ENCODE measurements at places on chromosomes 2 and 18.

DNA sequence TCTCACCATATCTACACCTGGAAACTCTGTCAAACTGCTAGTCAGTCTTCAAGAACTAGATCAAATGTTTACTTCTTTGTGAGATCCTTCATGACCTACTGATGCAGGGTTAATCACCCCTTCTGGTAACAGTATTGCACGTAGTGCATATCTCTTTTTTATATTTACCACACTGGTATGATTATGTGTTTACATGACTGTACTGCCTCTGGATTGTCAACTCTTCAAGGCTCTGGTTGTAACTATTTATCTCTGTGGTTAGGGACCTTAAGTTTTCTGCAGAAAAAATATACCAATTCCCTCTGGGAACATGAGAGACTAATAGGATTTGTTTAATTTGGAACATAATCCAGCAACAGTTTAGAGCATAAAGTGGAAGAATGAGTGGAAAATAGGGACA is 135.5 kb downstream of the PDE1A start:
- DNase-seq: no peak

GRCh38 chr2:1227274-1227900 is 185.9 kb upstream of the TPO start:
- no peak for DNase-seq

GRCh38 chr2:127278959-127279358 is 15.0 kb downstream of the ERCC3 start:
- peak; percentile 19 for DNase-seq

GRCh38 chr18:12990641-12990966 is 558 bp upstream of the CEP192 start:
- DNase-seq: no peak

GRCh38 chr2:196719110-196719872 is 79.8 kb downstream of the CCDC150 start:
- DNase-seq: no peak

GRCh38 chr18:76491776-76492668 is 3.0 kb downstream of the ZNF516 start:
- DNase-seq: no peak

- peak; percentile 57 for DNase-seq
These were observed 145.1 kb upstream of the CDH19 start for GRCh38 chr18:66749030-66749429.

DNA sequence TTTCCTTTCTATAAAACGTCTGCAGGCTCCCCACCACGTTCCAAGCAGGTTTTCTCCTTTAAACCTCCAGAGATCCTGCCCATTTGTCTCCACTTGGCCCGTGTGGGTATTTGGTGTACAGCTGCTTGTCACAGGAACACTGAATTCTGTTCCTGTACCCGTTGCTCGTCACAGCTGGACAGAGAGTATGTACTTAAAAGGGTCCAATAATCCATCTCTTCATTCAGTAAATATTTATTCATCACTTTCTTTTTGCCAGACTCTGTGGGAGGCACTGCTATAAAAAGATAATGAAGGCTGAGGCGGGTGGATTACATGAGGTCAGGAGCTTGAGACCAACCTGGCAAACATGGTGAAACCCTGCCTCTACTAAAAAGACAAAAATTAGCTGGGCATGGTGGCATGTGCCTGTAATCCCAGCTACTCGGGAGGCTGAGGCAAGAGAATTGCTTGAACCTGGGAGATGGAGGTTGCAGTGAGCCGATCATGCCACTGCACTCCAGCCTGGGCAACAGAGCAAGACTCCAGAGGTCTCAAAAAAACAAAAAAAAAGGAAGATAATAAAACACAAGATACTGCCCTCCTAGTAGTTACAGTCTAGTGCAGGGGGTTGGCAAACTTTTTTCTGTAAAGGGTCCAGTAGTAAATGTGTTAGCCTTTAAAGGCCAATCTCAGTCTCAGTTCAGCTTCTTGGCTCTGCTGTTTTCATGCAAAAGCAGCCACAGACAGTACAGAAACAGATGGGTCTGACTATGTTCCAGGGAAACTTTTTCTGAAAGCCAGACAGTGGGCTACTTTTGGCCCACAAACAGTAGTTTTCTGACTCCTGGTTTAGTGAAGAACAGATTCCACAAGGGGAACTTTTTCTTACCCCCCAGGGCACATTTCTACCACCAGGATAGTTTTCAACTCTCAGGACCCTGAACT is 309.9 kb upstream of the RAB12 start:
- DNase-seq: no peak

DNA sequence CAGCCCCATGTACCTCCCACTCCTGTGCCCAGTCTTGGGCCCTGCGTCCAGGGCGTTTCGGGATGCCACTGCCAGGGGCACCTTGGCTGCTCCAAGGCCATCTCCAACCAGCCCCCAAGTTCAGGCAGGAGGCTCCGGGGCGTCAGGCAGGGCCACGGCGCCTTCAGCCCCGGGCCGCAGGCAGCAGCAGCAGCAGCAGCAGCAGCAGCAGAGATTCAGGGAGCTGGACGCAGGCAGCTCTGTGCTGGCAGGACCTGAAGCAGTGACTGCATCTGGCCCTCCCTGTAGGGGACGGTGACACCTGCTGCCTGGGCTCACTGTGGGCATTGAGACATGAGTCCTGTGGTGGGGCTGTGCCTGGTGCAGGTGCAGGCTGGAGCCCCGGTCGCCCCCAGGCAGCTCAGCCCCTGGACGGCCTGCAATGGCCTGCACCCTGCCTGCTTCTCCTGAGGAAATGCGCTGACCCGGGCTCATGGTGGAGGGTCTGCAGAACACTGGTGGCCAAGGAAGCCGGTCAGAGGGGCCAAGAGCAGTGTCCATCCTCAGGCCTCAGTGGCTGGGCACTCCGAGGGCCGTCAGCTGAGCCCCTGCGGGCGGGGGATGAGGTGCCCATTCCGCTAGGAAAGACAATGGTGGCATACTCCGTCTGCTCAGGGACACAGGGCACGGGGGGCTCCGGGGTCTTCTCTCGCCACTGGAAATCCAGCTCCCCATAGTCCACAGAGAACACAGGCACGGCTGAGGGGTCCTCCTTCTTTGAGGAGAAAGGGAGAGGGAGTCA is 8.0 kb downstream of the PDCD1 start:
- no peak for DNase-seq

GRCh38 chr18:64219517-64219916 is 70.6 kb upstream of the LINC00305 start:
- no peak for DNase-seq

DNA sequence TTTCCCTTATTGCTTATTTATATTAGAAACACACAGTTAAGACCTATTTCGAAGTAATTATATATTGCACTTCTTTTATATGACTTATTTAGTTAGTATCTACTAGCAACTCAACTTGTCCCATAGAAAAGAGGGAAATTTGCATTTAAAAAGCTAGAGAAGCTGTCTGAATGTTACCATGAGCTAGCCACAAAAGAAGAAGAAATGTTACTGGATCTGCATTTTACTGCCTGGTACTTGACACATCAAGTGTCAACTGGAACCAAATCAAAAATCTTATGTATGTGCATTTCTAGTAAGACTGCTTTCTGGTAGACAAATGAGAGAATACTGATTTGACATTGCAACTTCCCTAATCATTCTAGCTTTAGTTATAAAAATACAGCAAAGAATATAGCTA is 424.6 kb upstream of the VRK2 start:
- no peak for DNase-seq

DNA sequence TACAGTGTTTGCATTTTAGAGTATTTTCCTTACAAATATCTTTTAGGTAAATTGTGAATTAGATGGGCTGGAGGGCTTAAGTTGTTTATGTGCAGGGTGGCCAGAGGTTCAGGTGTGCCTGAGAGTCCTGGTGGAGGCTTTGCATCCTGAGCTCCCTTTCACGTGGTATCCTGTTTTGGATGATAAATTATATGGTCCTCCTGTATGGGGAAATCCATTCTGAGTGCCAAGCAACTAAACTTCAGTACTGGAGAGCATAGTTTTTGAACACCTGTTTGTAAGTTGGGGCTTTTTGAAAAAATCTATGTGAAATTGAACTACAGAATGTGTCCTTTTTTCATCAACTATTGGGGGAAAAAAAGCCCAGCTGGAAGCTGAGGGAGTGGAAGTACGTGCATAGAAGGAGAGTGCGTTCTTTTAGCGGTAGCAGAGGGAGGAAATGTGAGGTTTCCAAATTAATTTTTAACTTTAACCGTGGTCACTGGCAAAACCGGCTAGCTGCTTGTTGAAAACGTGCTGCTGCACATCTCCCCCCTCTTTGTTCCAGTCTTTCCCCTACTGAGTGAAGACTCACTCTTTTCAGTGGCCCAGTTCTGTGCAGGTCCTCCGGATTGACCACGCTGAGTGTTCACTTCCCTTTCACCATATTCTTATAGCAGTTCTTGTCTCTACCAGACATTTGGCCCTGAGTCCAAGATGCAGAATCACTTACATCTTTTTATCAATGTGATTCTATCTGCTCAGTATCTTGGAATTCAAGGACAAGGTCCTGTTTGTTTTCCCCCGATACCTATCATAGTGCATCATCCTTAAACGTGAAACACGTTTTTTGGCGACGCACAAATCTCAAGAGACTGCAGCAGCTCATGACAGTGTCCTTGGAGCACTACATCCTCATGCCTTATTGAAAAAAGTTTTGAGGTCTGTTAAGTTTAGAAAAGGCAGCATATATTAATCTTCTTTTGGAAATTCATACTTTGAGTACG is 15.3 kb downstream of the CNOT11 start:
- DNase-seq: no peak

DNA sequence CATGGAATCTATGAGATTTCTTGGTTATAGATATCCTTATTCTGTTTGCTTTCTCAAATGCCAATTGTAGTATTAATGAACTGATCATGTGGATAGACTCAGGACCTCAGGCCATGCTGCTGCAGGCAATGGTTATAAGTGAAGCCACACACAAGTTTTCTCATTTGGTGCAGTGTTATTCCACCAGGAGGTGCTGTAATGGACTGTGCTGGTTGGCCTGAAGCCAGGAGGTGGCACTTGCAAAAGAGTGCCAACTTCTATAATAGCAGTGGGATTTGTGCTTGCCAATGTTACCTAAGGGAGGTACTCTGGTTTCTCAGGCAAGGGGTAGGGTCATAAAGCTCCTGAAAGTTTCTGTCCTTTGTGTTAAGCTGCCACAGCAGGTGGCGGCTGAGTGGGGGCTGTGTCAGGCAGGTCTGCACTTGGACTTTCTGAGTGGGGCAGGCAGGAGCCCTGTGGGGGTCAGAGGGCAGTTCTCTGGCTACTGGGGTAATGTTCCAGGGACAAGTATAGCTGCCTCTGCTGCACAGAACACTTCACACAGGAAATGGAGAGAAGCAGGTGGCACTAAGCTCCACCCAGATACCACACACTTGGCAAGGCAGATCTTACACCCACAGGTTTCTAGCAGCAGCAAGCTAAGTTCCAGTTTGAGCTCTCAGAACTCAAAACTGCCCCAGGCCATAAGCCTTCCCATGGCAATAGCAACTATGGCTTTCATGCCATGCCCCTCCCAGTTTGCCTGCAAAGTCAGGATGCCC is 352.6 kb upstream of the CWC22 start:
- DNase-seq: no peak
